CD4-positive, alpha-beta T cell (primary cell): ENCODE measurements at places on chromosomes 5 and 9.

- DNase-seq, result no peak
- H3K4me1 ChIP-seq, result no peaks in the 10 kb centered on the region
- H3K27me3 ChIP-seq, result no peaks in the 10 kb centered on the region
Measured at GRCh38 chr5:145244788-145245187, 590.4 kb downstream of the PRELID2 start.

DNA sequence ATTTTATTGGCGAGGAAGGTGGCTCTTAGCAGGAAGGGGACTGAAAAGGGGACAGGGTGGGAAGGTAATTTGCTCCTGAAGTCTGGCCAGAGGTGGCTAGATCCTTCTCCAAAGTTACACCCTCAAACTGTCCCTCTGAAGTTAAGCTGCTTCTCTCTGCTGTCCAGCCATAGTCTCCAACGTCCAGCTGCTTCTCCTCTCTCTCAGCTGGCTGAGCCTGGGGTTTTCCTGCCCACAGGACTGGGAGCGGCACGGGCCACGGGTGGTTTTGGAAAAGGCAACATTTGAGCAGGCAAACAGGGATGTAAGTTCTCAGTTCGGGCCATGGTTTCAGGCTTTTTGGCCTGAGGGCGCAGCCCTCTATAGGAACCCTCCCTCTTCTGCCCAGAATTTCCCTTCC is 128.3 kb downstream of the YIPF5 start:
- no peak overlapping the region for H3K4me3 ChIP-seq
- DNase-seq, result no peak
- H3K36me3 ChIP-seq, result no peaks in the 10 kb centered on the region
- H3K27me3 ChIP-seq, result no peaks in the 10 kb centered on the region

GRCh38 chr5:170216257-170216864 is 16.4 kb upstream of the C5orf58 start:
- H3K27ac ChIP-seq, result no peak overlapping the region
- DNase-seq, result peak; percentile 35
- no peaks in the 10 kb centered on the region for H3K4me1 ChIP-seq
- H3K27me3 ChIP-seq, result no peaks in the 10 kb centered on the region
- H3K4me3 ChIP-seq, result no peak overlapping the region
- H3K36me3 ChIP-seq, result no peaks in the 10 kb centered on the region

DNA sequence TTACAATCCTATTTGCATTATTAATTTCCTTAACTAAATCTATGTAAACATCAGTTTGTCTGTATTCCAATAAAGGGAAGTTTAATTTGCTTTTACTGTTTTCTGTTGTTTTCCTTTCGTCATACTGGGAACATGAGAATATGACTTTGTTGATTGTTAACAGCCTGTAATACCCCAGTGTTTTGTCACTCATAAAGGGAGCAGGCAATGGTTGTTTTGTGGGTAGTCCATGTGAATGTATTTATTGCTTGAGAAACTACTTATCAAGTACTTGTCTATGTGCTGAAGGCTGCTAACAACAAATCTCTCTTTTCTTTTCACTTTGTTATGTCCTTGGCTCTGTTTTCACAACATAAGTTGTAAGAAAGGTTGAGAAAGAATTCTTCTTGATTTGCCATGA is 1070.2 kb upstream of the ACO1 start:
- DNase-seq, result no peak
- H3K4me1 ChIP-seq, result no peaks in the 10 kb centered on the region
- H3K36me3 ChIP-seq, result no peaks in the 10 kb centered on the region
- H3K27ac ChIP-seq, result no peak overlapping the region

GRCh38 chr9:68780380-68780712 is 75.3 kb downstream of the PIP5K1B start:
- peak overlapping the region; percentile 95 for H3K27ac ChIP-seq
- H3K36me3 ChIP-seq, result no peaks in the 10 kb centered on the region
- no peak for DNase-seq
- peak overlapping the region; percentile 85 for H3K4me3 ChIP-seq
- no peaks in the 10 kb centered on the region for H3K27me3 ChIP-seq

- no peaks in the 10 kb centered on the region for H3K27me3 ChIP-seq
- no peak overlapping the region for H3K27ac ChIP-seq
Measured at GRCh38 chr9:126862104-126862761, 1.8 kb downstream of the ZBTB34 start.

- no peak overlapping the region for H3K27ac ChIP-seq
- H3K4me1 ChIP-seq, result peaks cover 30% of the 10 kb centered on the region
- H3K27me3 ChIP-seq, result no peaks in the 10 kb centered on the region
- H3K36me3 ChIP-seq, result peaks cover 92% of the 10 kb centered on the region
- no peak overlapping the region for H3K4me3 ChIP-seq
Measured at GRCh38 chr9:131621551-131622358, 76.4 kb downstream of the PRRT1B start.

GRCh38 chr9:111832449-111832848 is 37.7 kb upstream of the SHOC1 start:
- H3K27me3 ChIP-seq, result no peaks in the 10 kb centered on the region
- H3K27ac ChIP-seq, result no peak overlapping the region
- no peak overlapping the region for H3K4me3 ChIP-seq
- no peaks in the 10 kb centered on the region for H3K4me1 ChIP-seq

DNA sequence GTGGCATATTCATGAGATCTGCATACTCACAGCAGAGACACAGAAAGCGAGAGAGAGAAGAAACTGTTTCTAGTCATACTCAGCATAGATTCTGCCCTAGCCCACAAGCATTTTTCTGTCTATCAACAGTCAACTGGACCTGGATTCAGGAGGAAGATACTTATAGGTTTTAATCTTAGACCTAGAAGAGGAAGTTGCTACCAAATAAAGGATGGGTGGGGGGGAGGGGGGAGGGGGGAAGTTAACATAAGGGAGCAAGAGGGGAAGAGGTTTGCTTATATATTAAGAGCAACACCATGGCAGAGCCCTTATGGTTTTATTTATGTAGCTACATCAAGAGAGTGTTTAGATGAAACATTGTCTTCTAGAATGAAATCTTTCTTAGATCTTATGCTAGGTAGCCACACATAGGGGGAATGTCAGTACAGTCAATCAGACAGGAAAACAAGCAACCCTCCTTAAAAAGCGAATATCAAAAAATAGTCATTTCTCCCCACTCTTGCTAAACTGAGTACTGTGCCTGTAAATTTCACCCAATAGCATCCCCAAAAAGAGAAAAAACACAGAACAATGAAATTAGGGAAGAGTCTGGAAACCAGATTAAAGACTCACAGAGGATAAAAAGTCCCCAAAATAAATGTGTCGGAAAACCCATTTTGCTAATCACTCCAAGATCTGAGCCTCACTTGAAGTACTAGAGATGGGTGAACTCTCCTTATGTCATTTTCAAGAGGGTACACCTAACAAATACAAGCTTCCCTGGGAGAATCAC is 192.7 kb upstream of the NR4A3 start:
- no peaks in the 10 kb centered on the region for H3K36me3 ChIP-seq
- H3K4me1 ChIP-seq, result no peaks in the 10 kb centered on the region

DNA sequence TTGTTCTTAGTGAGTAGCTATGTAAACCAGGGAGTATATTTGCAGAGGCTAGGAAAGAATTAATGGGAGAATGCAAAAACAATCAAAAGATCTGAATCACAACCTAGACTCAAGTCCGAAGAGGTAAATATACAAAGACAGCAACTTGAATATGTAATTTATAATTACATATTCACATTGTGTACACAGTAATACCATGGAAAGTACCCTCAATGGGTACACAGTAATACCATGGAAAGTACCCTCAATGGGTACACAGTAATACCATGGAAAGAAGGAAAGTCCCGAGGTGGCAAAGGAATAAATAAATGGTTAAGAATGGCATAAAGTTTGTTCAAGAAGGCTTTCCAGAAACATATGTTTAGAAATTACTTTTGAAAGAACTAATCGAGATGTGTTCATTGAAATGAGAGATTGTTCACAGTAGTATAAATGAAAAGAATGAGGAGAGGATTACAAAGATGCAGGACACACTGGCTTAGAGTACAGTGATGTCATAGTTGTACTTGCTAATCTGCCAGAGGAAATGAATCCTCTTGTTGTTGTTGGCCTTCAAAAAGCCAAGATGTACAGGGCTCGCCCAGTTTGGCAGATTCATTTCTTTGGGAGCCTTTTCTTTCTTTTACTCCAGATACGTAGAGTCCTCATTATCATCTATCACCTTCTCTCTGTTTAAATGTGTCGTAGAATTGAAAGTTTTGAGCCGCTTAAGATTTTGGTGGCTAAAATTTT is 116.0 kb downstream of the UNC13B start:
- no peak overlapping the region for H3K27ac ChIP-seq
- H3K4me1 ChIP-seq, result no peaks in the 10 kb centered on the region
- H3K4me3 ChIP-seq, result no peak overlapping the region
- no peaks in the 10 kb centered on the region for H3K36me3 ChIP-seq
- no peak for DNase-seq

DNA sequence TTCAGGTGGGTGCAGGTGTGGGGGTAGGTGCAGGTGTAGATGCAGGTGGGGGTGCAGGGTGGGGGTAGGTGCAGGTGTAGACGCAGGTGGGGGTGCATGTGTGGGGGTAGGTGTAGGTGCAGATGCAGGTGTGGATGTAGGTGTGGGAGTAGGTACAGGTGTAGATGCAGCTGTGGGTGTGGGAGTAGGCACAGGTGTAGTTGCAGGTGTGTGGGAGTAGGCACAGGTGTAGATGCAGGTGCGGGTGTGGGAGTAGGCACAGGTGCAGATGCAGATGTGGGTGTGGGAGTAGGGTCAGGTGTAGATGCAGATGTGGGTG is 94.6 kb downstream of the PHF2 start:
- H3K36me3 ChIP-seq, result peaks cover 36% of the 10 kb centered on the region
- no peak overlapping the region for H3K4me3 ChIP-seq
- H3K27ac ChIP-seq, result no peak overlapping the region
- H3K27me3 ChIP-seq, result no peaks in the 10 kb centered on the region
